ENCODE measurements at places on chromosomes 2 and 18.

DNA sequence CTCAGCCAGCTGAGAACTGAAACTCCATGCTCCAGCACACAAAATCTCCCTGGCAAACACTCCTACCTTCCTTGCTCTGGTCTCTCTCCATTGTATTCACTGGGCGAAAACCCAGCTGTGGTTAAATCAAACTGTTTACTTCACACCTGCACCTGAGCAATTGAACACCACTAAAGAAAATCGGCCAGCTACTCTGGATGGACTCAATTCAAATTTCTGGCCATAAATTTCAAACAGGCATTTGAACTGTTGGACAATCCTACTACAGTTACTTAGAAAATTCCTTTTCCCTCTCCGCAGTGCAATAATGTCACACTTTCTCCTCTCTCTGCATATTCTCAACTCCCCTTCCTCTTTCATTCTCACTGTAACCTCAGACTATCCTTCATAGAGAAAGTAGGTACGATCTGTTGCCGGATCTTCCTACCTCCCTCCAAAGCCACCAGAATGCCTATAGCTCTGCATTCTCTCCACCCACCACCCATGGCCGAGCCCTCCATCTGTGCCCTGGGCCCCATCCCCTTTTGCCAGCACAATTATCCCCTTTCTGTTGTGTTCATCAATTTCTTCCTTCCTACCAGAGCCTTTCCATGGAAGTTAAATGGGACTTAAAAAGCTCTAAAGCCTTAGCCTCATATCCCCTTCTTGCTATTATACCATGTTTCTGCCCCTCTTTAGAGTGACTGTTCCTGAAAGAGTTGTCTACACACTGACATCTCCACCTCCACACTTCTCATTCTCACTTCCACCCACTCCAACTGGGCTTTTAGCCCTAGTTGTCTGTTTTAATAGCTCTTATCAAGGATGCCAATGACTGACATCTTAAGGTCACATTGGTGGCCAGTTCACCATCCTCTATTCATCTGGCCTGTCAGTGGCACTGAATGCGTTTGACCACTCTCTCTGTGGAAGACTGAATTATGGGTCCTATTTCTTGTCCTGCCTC, 127.5 kb upstream of the SLC1A4 start:
- peak; percentile 50 for DNase-seq

- no peak for DNase-seq
These were observed 808.2 kb downstream of the SUCLG1 start for GRCh38 chr2:83650898-83651297.

GRCh38 chr2:176612736-176613135, 343.5 kb downstream of the MTX2 start:
- no peak for DNase-seq

DNA sequence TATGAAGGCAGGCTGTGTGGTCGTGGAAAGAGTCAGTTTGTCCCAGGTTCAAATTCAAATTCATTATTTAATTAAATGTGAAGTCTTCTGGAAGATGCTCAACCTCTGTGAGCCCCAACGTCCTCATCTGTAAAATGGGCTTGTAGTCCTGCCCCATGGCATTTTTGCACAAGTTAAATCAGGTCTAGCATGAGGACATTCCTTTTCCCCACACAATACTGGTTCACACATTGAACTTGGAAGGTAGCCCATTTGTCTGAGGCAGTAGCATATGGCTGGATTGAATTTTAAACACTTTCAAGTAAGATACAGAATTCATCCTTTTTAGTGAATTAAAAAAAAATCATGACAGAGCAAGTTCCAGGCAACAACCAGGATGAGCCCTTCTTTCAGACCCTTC, 665.4 kb upstream of the HS6ST1 start:
- DNase-seq: no peak

GRCh38 chr2:23235292-23235691, 149.7 kb upstream of the KLHL29 start:
- no peak for DNase-seq

- DNase-seq: no peak
These were observed 83.8 kb downstream of the MBD2 start for GRCh38 chr18:54140641-54141040.

GRCh38 chr18:71597219-71597618, 946.9 kb downstream of the CBLN2 start:
- DNase-seq: no peak

Data from CD14-positive monocyte (primary cell).